ENCODE measurements at places on chromosomes 5 and 9. TPM values are rescaled to one million over a fixed set of nuclear protein-coding genes. Genes with fewer than 3 reads are reported as not detected.

DNA sequence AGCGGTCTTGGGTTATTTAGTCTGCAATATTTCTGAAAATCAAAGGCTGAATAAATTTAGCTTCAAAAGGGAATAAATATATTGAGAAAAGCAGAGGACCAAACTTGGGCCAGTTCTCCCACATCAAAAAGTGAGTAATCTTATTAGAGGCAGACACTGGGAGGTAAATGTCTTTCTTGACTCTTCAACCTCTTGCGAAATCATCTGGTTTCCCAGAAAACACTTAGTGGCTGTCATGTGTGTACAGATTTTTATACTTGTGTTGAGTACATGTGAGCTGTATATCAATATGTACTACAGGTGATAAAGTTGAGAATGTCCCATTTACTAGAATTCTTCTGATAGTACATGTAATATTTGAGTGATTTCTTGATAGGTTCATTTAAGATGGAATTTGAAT lies 454.9 kb downstream of the PRR16 start:
- no peaks in the 10 kb centered on the region for H3K27me3 ChIP-seq
- H3K27ac ChIP-seq, result no peak overlapping the region
- no peak for DNase-seq
- H3K4me3 ChIP-seq, result no peak overlapping the region

- no peak overlapping the region for H3K4me3 ChIP-seq
- no peak for DNase-seq
- peaks cover 62% of the 10 kb centered on the region for H3K4me1 ChIP-seq
These were observed 19.7 kb downstream of the OR2V2 start for GRCh38 chr5:181166812-181167733.

DNA sequence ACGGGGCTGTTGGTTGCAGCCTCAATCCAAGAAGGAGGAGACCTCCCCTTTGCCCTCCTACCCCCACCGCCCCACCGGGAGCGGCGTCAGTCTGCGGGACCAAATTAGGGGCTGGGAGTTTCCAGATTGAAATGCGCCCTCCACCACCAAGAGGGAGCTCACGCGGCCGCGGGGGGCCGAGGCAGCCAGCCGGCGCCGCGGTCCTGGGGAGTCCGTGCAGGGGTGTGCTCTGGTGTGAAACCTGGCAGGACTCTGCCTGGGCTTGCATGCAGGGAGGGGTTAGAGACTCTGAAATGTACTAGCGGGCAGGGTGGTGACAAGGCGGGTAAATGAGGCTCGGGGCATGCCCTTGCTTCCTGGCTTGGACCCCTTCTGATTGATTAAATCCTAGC lies 989 bp upstream of the FBN2 start:
- no peak overlapping the region for H3K4me3 ChIP-seq
- H3K27ac ChIP-seq, result no peak overlapping the region
- no peaks in the 10 kb centered on the region for H3K4me1 ChIP-seq
- H3K27me3 ChIP-seq, result peaks cover 33% of the 10 kb centered on the region

GRCh38 chr9:136753371-136754058 lies 4.5 kb downstream of the LCN8 start:
- peaks cover 10% of the 10 kb centered on the region for H3K4me1 ChIP-seq
- H3K27me3 ChIP-seq, result peaks cover 8% of the 10 kb centered on the region
- peaks cover 4% of the 10 kb centered on the region for H3K36me3 ChIP-seq
- no peak overlapping the region for H3K27ac ChIP-seq
- no peak for DNase-seq

- no peaks in the 10 kb centered on the region for H3K36me3 ChIP-seq
- no peaks in the 10 kb centered on the region for H3K27me3 ChIP-seq
- H3K27ac ChIP-seq, result no peak overlapping the region
- H3K4me1 ChIP-seq, result no peaks in the 10 kb centered on the region
- H3K4me3 ChIP-seq, result no peak overlapping the region
- DNase-seq, result no peak
These were observed 36.5 kb downstream of the PPIC start for GRCh38 chr5:122999947-123000563.

GRCh38 chr5:179146277-179146676 lies 86.1 kb downstream of the ZNF354C start:
- peak; percentile 5 for DNase-seq
- H3K4me1 ChIP-seq, result peaks cover 12% of the 10 kb centered on the region
- no peaks in the 10 kb centered on the region for H3K27me3 ChIP-seq

GRCh38 chr9:73715591-73715990 lies 563.9 kb downstream of the ANXA1 start:
- no peaks in the 10 kb centered on the region for H3K4me1 ChIP-seq
- DNase-seq, result no peak
- H3K4me3 ChIP-seq, result no peak overlapping the region
- H3K36me3 ChIP-seq, result no peaks in the 10 kb centered on the region
- H3K27me3 ChIP-seq, result no peaks in the 10 kb centered on the region

The TMEM171 gene
- total RNA-seq, result not detected

The ADRA1B gene
- total RNA-seq, result not detected
